ENCODE measurements at places on chromosomes 1 and 21.

GRCh38 chr1:116087628-116088027, 23.6 kb upstream of the MAB21L3 start:
- no peak for DNase-seq

- no peak for DNase-seq
These were observed 14.4 kb upstream of the MAGI3 start for GRCh38 chr1:113375878-113376277.

- DNase-seq, result no peak
These were observed 41.3 kb upstream of the TNFSF4 start for GRCh38 chr1:173248247-173248940.

- DNase-seq, result no peak
These were observed 279.1 kb upstream of the C1orf105 start for GRCh38 chr1:172141341-172141881.

DNA sequence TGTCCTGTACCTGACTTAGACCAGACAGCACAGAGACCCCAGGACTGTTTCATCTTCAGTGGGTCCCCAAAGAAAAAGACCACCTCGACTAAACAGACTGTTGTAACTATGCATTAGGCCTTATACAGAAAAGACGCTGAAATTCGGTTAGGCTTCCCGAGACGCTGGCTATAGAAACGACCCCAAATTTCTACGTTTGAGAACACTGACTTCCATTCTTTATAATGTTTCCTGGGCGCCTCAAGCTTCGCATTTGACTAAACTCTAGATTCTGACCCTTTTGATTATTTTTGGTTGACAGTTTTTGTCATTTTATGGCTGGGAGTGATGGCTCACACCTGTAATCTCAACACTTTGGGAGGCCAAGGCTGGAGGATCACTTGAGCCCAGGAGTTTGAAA, 986 bp upstream of the TRAPPC10 start:
- DNase-seq, result no peak

GRCh38 chr21:39216290-39216689, 33.0 kb upstream of the PSMG1 start:
- no peak for DNase-seq

DNA sequence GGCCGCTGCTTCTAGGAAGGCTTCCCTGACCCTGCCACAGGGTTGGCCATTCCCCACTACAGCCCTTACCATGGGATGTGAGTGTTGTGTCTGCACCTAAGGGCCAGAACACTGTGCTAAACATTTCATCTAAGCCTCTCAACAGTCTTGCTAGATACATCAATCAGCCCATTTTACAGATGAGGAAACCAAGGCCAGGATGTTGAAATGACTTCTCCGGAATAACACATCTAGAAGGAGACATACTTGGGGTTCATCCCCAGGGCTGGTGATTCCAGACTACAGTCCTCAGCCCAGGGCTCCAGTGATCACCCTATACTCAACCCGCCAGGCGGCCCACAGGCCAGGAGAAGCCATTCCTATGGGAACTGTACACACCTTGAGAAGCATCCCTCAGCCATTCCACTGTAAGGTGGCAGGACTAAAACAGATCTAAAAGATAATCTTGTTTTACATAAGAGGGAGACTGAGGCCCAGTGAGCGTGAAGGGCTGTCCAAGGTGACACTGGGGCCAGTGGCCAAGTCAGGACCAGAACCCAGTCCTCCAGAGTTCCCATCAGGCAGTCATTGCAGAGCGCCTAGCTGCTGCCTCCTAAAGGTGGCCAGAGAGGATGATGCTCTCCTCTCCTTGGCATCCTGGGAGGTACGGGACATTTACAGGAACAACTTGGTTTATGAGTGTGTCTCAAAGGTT, 119.5 kb downstream of the GLIS1 start:
- DNase-seq, result no peak

DNA sequence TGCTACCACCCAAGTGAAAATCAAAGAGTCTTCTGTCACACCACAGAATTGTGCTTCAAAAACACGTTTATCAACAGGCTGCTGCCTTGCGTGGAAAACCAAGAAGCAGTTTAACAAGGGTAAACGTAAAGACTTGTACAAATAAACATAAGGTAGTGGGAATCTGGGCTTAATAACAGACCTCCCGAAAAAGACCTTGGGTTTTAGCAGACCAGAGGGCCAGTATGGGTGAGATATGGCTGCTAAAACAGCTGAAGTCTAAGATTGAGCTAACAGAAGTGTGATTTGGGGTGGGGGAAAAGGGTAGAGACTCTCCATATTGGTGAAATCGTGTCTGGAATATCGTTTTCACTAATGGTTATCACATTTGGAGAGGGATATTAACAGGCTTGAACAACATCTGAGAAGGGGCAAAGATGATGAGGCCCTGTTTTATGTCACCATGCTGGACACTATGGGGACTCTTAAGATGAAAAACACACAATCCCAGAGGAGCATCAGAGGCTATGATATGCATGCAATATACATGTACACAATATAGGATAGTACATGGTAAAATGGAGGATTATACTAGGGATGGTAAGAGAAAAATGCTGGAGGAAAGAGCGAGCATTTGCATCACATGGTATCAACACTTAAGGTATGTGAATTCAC, 1.4 kb downstream of the MOV10 start:
- DNase-seq, result no peak

DNA sequence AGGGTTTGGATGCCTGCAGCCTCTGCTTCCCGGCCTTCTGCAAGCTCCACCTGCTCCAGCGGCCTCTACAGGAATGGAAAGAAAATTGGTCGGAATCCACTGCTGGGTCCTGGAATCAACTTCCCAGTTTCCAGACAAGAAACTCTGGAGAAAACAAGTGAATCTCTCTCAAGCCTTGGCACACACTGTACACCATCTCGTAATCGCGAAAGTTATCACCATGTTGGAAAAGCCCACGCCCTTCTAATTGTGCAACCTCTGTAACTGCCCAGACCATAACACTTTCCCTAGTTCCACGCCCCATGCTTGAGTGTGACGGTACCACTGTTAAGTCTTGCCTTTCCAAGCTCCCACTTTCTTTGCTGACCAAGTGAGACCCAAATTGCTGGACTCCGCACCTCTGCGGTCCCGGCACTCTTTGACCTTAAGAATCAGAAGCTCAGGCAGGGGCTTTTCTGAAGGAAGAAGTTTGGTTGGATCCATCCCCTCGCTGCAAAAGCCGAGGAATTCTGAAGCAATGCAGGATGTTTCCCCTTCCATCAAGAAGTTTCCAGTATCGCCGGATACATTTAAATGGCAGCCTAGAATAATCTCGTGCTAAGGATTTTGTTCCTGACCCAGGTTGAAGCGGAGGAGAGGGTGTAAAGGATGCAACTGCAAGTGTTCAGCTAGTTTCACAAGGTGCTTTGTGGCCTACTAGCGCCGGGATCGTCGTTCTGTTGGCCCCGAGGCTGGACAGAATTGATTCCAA, 6.2 kb downstream of the NR5A2 start:
- DNase-seq, result no peak

- no peak for DNase-seq
These were observed 49.9 kb upstream of the HAO2 start for GRCh38 chr1:119318466-119319309.

Measured in kidney glomerular epithelial cell (primary cell).